Stimulated activated CD8-positive, alpha-beta memory T cell treated with anti-CD3 and anti-CD28 coated beads, Interleukin-4, amount 100 ng/mL, for 1 hour (primary cell): ENCODE measurements at places on chromosomes 4 and X.

- no peak for DNase-seq
Observed at GRCh38 chr4:72974694-72975487, 94.6 kb downstream of the COX18 start.

DNA sequence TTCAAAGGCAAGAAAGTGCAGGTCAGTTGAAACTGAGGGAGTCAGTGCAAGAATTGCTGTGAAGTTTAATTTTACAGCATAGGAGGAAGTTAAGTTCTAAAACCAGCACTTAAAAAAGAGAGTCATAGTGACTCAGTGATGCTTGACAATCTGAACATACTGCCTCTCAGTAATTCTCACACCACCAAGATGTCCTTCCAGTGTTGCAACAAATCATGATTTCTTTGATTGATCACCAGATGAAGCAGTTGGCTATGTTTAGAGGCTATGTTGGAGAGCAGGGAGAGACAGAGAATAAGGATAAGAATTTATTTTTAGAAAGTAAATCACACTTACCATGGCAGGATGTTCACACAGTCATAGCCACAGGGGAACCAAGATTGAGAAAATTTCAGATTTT lies 13.2 kb downstream of the TRIM2 start:
- no peak for DNase-seq

DNA sequence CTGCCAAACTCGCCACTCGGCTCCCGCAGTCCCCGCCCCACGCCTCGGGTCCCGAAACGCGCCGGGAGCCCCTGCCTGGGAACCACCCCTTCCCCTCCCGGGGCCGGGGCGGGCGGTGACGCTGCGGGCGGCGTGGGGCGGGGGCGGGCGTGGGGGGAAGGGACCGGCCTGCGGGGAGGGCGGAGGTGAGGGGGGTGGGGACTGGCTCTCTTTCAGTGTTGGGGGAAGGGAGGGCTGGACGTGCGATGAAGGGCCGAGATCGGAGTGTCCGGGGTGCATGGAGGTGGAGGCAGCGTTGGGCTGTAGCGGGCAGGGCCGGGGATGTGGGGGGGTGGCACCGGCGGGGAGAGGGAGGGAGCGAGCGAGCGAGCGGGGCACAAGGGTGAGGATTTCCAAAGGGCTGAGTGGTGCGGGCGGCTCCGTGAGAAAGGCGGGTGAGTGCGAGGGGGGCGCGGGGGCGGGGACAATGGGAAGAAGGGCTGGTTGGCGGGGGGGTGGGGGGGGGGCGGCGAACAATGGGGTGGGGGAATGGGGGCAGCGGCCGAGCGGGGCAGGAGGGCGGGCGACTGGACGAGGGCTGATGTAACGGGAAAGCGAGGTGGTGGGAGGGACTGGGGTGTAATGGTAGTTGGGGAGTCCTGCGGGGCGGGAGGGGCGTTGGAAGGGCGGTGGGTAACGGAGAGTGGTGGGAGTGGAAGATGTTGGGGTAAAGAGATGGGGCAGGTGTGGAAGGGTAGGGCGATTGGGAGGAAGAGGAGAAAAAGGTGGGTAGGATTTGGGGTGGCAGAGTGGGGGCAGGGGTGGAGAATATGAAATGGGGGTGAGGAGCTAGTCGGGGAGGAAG lies 578 bp downstream of the DCUN1D4 start:
- DNase-seq: no peak

- DNase-seq: peak; percentile 48
Observed at GRCh38 chr4:108072300-108072699, 82.6 kb downstream of the HADH start.

GRCh38 chrX:119118780-119119395 lies 8.7 kb downstream of the KIAA1210 start:
- DNase-seq: peak; percentile 9
